CD4-positive, alpha-beta T cell treated with Interleukin-10 for 1 hour (primary cell): ENCODE measurements at places on chromosomes 5 and 9.

DNA sequence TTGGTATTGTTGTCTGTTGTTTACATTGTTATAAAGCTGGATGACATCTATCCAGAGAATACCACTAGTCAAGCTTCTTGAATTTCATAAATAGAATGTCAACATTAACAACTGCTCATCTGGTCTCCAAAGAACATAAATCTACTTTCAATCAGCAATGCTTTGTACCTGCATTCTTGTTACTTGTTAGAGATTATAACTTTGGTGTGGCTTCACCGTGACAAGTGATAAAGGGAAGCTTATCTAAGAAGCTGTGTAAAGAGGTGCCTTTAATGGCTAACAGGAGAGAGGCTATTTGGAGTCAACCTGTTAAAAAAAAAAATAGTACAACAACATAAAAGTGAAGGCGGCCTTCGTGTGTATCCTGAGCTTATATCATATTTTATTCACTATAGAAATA lies 41.8 kb downstream of the MUSK start:
- DNase-seq: no peak

- no peak for DNase-seq
These were observed 27.6 kb downstream of the SGCD start for GRCh38 chr5:156354571-156354970.

DNA sequence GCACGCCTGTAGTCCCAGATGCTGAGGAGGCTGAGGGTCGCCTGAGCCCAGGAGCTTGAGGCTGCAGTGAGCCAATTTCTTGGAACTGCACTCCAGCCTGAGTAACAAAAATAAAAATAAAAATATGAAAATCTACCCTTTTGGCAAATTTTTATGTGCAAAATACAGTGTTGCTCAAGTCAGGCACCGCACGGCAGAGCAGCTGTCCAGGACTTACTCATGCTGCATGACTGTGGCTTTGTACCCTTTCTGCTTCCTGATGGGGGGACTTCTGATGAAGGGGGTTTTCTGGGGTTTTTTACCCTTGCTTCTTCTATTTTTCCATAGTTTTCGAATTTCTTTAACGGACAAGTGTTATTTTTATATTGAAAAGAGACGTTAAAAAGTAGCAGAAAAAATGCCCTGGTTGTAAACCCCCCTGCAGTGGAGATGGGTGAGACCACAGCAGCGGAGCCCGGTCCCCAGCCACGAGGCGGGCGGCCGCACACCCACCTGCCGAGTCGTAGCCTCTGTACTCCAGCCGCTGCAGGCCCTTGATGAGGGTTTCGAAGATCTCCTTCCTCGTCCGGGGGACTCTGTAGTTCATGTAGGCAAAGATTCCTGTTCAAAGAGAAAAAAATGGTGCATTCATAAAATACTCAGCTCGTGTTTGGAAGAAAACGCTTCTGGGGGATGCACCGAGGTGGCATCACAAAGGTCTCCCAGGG lies 15.0 kb downstream of the GFPT2 start:
- no peak for DNase-seq

DNA sequence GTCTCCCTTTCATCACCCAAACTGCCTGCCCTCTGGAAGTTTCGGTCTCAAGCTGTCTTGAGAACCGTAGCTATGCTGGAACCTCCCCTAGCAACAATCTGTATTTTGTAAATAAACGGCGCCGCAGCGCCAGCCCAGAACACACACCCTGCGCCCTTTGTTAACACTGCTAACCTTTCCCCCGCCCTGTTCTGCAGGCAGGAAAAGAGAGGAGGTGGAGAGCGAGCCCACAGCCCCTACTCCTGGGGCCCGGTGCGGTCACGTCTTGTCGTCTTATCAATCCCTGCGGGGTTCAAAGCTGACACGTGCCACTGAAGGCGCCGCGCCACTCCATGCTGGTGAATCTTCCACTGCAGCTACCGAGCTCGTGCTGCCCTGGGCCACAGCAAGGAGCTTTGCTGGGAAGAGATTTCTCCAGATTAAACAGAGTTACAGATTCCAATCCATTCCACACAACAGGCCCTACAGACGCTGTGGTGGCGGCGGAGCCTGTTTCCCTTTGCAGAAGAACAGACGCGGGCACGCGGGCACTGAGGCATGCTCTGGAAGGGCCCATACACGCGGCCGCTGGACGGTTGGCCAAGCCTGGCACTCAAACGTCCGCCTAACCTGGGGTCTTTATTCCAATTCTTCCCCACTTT lies 25.3 kb downstream of the ZDHHC11B start:
- DNase-seq: peak; percentile 80

GRCh38 chr5:10729320-10730042 lies 31.6 kb downstream of the DAP start:
- no peak for DNase-seq

- no peak for DNase-seq
These were observed 322.2 kb upstream of the GRIA1 start for GRCh38 chr5:153168241-153168640.

GRCh38 chr9:95611354-95611753 lies 94.6 kb upstream of the PTCH1 start:
- DNase-seq: no peak

- no peak for DNase-seq
These were observed 829.6 kb upstream of the ZNF608 start for GRCh38 chr5:125575891-125576505.

GRCh38 chr5:79357398-79357797 lies 121.5 kb downstream of the JMY start:
- DNase-seq: no peak

GRCh38 chr5:66701244-66701643 lies 105.1 kb downstream of the MAST4 start:
- DNase-seq: no peak

- DNase-seq: no peak
These were observed 22.1 kb upstream of the PTGES start for GRCh38 chr9:129774791-129775447.
